ENCODE measurements at places on chromosomes 3 and 15.

- no peak for DNase-seq
These were observed 13.5 kb upstream of the PGPEP1L start for GRCh38 chr15:99021027-99021627.

GRCh38 chr3:56754741-56755417 lies 46.9 kb downstream of the ARHGEF3 start:
- no peak for DNase-seq

- DNase-seq: no peak
These were observed 5.0 kb downstream of the PTPN23 start for GRCh38 chr3:47385796-47386195.

- DNase-seq: no peak
These were observed 47.9 kb downstream of the PEAK1 start for GRCh38 chr15:77371850-77372563.

GRCh38 chr3:155317211-155317610 lies 23.7 kb upstream of the STRIT1 start:
- DNase-seq: no peak

DNA sequence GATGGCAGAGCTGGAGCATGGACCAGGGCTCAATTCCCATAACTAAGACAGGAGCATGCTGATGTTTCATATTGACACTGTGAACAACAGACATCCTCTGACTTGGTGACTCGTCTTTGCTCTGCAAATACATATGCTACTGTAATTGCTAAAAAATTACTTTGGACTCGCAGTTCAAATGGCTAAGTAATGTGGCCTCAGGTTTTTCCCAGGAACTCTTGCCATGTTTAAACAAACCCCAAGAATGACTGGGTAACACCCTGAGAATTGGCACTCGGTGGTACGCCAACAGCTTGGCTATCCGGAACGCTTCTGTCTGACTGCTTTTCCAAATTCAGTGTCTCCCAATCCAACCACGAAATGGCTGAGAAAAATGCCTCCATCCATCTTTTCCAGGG lies 456.7 kb upstream of the THBS1 start:
- DNase-seq: no peak

DNA sequence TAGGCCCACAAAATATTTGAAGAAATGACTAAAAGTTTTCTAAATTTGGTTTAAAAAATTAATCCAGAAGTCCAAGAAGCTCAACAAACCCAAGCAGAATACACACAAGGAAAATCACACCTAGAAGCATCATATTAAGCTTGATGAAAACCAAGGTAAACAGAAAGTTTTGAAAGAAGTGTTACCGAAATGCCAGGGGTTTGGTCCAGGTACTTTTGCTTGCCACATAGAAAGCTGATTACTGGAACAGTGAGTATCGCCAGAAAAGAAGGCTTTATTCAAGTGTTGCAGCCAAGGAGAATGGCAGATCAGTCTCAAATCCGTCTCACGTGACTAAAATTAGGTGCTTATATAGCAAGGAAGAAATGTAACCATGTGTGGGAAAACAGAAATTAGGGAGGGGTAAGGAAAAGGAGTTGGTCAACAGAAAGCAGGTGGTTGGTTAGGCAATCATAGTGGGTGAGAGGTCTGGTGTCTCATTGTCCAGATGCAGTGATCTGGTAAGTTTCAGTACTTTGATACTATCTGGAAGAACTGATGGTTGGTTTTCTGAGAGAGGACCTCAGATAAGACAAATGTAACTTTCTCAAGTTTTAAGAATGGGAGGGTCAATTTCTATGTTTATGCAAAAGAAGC lies 96.9 kb upstream of the MYRIP start:
- no peak for DNase-seq

GRCh38 chr3:59446775-59447465 lies 397.1 kb upstream of the CFAP20DC start:
- DNase-seq: no peak

GRCh38 chr15:48486228-48486627 lies 155.0 kb downstream of the DUT start:
- no peak for DNase-seq

DNA sequence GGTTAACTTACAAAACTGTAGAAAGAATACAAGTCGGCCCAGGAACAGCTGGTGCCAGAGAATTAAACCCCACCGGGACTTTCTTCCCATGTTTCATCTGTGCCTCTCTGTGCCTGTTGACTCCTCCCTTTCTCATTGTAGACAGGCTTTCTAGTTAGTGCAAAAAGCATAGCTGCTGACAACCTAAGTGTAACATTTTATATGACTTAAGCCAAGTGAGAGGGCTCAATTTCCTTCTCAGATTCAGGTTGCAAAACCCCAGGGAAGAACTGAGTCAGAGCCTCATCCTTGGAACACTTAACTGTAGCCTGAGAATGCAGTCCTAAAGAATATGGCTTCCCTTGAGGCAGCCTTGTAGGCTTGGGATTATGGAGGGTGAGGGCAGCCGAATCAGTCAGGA lies 302.5 kb upstream of the AZI2 start:
- DNase-seq: no peak

GRCh38 chr3:57048052-57048671 lies 12.3 kb upstream of the SPATA12 start:
- no peak for DNase-seq

All from T-helper 17 cell (primary cell).